ENCODE measurements at places on chromosomes 1 and 21.

DNA sequence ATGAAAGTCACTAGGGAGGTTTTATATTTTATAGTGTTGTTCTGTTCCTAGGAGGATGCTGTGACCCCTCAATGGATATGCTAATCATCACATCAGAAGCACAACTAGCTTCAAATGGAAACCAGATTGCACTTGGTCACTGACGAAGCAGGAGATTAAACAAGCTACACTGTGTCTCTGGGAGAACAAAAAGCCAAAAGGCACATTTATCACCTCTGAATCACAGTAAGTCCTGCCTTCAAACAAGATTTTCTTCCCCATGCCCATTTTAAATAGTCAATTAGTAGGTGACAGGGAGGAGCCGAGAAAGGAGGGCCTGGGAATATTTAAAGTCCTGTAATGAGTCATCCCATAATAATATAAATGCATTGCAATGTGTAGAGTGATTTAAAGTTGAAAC, 38.1 kb downstream of the RGS2 start:
- no peak for DNase-seq

DNA sequence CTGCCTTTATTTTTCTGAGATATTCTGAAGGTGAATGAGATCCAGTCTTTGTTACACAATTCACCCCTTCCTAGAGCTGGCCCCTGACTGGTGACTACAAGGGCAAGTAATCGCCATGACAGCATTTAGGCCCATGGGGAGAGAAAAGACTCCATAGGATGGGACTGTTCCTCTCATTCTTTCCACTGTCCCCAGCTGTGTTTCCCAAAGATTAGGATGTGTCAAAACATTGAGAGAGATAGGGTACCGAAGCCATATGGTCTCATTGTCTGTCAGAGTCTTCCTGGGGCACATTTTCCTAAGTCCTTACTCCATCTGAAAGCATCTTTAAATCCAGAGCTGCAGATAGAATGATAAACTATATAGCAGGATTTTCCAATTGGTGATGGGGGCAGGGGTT, 423.5 kb downstream of the OMA1 start:
- DNase-seq: no peak

- DNase-seq: no peak
Observed at GRCh38 chr1:19438516-19439195, 46.7 kb downstream of the CAPZB start.

DNA sequence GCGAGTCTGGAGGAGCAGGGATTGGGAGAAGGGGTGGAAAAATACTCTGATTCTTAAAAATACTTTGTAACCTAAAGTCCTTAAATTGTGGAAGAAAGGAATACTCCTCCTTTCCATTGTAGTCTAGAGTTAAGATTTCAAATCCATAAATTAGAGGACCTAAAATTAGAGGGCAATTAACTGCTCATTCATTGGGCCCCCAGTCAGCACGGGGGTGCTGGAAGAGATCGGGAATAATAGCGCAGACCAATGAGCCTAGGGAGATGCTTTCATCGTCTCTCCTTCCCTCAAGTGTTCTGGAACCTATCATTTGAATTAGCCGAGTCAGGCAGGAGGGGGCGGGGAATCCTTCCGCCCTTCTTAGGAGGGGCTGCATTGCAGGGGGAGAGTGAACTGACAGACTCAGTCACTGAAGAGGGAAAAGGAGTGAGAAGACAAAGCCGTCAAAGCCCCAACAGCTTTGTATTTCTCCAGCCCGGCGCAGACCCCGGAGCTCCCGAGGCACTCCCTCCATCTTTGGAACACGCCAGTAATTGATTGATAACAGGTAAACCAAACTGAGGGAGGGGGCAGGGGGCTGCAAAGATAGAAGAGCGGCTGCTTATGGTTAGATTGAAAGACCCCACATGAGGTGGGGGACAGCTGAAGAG, at the start of gene MLLT11:
Gene MLLT11, plus strand, starts transcription at position 391 of the 650 bp plus-strand sequence. CDS start 6,828 bp downstream, outside the sequence.
- DNase-seq: no peak

GRCh38 chr1:8527941-8528340, 210.0 kb downstream of the SLC45A1 start:
- DNase-seq: no peak

DNA sequence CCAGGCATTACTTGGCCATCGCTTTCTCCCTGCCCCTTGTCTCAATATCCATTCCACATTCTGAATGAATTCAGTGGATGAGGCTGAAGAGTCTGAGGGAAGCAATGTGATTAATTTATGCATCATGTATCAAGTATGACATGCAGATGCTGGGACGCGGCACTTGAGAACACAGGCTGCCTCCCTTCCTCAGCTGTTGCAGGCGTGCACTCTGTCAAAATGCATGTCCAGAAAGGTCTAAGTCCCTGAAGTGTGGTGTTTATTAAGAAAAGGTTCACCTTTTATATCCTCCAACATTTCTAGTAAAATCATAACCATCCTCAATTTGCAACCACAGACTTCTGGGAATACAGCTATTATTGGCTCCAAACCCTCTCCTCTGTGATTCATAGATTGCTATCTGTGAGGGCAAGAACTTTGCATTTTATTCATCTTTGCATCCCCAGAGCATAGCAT, 22.6 kb upstream of the RAB3GAP2 start:
- DNase-seq: no peak

DNA sequence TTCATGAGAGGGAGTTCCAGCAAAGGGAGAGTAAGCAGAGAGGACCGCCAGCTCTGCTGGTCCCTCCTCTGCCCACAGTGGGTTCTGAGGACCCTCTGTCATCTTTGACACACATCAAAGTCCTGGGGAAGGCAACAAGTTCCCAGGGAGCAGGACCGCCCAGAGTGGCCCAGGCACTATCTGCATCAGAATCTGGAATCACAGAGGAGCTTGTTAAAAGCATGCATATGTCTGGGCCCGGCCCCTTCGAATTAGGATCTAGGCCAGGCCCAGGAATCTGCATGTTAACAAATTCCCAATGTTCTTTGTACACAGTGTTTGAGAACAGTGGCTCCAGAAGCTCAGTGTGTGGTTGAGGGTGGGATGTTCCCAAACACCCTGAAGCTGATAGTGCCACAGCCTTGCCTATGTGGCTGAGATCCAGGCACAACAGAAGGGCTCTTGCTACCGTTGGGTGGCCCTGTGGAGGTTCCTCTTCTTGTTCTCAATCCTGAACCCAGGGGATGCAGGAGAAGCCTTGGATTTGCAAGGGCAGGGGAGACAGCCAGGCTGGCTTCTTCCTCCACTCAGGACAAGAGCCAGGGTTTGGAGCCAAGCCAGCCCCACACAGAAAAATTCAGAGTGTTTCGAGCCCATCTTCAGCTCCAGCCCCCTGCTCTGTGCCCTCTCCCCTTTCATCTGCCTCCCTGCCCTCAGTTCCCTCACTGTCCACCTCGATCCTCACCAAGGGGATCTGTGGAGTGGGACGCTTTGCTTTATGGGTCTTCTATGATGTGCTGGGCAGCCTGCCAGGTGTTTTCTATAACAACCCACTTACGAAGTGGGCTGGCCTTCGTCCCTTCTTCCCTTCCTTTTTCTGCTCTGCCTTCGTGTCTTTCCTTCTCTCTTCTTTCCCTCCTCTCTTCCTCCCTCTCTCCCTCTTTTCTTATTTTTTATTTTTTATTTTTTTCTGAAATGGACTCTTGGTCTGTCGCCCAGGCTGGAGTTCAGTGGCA, 129.0 kb upstream of the TMPRSS2 start:
- DNase-seq: no peak

DNA sequence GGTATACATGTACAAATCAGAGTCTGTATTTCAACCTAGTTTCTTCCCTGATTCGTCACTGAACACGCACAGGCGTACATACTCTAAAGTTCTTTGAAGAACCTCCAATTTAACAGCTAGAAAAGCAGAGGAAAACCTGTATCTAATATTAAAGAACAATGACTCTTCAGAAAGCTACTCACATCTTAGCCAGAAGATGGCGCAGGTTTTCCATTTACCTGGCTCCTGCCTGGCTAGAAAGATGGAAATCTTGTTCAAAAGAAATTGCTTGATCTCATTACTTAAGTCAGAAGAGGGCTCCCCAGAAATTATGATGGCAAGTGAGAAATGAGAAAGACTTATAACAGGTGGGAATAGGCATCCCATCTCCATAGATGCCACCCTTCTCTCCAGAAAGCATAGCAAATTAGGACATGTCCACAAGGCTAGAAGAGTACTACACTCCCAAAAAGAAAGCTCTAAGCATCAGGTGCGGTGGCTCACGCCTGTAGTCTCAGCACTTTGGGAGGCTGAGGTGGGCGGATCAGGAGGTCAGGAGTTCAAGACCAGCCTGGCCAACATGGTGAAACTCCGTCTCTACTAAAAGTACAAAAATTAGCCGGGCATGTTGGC, 19.0 kb upstream of the L1TD1 start:
- no peak for DNase-seq

DNA sequence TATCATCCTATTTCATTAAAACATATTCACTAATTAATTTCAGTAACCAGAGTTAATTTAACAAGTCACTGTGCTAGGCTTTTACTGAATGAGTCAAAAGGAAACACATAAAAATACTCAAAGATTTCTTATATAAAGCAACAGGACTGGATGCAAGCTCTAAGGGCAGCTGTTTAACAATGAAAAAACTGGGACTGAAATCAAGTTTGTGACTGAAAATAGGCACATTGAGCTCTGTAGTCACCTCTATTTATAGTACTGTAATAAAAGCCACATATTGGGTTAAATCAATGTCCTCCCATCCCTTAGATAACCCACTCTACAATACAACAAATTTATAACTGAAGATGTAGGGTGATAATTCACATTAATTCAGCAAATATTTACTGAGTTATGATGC, 52.4 kb downstream of the SMYD3 start:
- DNase-seq: no peak

- DNase-seq: no peak
Observed at GRCh38 chr1:199551967-199552565, 475.4 kb upstream of the NR5A2 start.

DNA sequence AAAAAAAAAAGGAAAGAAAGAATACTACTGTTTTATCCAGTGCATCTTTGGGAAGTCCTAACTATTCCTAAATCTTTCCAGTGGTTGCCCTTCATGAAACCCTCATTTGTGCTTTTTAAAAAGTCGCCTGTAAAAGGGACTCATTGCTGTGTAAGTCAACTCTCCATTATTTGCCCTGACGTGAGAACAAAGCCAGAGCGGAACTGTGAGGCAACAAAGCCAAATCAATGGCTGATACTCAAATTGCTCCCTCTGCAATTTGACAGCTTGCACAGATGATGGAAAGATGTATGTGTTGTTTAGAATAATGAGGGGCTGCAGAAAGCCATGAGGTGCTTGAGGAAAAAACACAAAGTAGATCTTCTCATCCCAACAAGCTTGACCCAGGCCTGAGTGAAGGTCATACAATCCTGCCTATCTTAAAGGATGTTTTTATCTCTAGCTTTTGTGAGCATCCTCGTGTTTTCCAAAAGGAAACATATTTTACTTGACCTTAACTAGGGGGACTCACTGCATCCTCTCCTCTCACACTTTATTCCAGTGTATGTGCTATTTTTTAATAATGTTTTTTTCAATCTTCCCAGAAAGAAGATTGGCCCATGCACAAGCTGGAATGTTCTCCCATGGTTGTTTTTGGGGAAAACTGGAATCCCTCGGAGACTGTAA, 33.4 kb downstream of the SMYD2 start:
- DNase-seq: no peak

DNA sequence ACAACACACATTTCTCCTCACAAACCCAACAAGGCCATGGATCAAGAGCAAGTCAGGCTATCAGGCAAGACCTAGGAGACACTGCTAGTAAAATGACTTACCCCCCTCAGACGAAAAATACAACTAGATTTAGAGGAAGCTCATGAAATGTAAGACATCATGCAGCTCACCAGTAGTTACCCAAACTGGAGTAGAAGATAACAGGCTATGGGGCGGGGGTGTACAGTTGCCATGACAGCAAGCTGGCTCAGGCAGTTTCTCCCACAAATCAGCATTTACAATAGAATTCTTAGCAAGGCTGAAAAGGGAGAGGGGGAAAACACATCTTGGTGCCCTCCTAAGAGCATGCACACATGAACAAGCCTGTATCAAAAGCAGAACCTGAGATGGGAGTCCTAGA, 13.9 kb downstream of the TPM3 start:
- DNase-seq: no peak

GRCh38 chr1:156641761-156642264, at the start of gene BCAN:
BCAN (plus strand) TSS chr1:156642117; CDS start chr1:156646055, 3,938 bp downstream.
- DNase-seq: no peak

- no peak for DNase-seq
Observed at GRCh38 chr1:36988321-36988720, 46.0 kb downstream of the GRIK3 start.

GRCh38 chr21:32325706-32326105, 27.1 kb downstream of the MRAP start:
- DNase-seq: no peak

DNA sequence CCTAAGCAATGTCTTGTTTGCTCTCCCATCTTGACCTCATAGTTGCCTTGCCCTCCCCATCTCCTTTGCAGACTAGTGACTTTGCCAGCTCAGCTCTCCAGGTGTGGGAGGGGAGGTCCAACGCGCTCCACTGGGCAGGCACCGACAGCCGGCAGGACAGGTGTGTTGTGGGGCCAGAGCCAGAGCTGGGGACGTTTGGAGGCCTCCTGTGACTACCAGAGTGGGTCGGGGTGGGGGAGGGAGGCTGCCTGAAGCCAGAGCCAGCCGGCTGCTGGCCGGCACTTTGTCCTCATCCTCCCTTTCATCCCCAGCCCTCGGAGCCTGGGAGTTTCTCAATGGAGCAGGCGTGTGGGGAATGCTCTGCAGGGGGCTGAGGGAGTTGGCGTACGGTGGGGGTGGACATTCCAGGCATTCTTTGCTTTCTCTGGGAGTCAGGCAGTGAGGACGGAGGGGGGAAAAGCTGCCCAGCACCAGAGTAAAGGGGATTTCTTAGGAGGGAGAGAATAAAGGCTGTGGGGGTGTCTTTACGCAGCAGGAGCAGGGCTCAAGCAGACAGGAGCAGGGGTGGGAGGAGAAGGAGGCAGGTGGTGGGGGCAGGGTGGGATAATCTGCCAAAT, 20.2 kb downstream of the NUAK2 start:
- no peak for DNase-seq

GRCh38 chr1:56189946-56190805, 389.2 kb downstream of the PLPP3 start:
- no peak for DNase-seq

DNA sequence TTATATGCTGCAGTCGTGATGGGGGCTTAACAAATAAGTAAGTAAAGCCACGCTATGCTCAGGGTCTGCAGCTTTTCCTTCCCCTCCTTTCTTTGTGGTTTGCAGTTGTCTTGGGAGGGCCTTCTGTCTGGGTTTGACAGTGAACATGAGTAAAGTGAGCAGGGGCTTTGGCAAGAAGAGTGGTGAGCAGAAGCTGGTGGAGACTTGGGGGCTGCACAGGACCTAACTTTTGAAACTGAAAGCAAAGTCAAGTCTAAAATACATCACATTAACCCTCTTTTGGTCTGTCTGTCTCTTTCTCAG, 368.6 kb upstream of the VAMP3 start:
- no peak for DNase-seq

GRCh38 chr1:43786201-43786958, 79.0 kb downstream of the ST3GAL3 start:
- DNase-seq: no peak

DNA sequence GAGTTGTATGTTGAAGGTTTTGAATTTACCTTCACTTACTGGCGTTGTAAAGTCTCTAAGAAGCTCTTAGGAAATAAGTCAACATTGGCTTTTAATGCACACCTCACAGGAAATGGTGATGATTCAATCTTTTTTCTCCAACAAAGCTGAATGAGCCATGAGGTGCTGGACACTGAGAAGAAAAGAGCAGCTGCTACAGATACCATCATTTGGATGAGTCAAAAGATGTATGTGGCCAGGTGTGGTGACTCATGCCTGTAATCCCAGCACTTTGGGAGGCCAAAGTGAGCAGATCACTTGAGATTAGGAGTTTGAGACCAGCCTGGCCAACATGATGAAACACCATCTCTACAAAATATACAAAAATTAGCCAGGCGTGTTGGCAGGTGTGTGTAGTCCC, 3.3 kb upstream of the IL23R start:
- no peak for DNase-seq
